ENCODE measurements at places on chromosomes 6 and 20.

DNA sequence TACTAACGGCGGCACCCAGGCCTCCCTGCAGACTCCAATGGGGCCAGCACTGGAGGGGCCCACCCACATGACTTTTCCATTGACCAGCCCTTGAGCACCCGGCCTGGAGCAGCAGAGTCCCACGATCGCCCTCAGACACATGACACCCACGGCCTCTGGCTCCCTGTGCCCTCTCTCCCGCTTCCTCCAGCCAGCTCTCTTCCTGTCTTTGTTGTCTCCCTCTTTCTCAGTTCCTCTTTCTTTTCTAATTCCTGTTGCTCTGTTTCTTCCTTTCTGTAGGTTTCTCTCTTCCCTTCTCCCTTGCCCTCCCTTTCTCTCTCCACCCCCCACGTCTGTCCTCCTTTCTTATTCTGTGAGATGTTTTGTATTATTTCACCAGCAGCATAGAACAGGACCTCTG, 26.1 kb upstream of the FANCE start:
- no peak for DNase-seq

- no peak for DNase-seq
Measured at GRCh38 chr6:34950849-34951248, 61.8 kb downstream of the ANKS1A start.

DNA sequence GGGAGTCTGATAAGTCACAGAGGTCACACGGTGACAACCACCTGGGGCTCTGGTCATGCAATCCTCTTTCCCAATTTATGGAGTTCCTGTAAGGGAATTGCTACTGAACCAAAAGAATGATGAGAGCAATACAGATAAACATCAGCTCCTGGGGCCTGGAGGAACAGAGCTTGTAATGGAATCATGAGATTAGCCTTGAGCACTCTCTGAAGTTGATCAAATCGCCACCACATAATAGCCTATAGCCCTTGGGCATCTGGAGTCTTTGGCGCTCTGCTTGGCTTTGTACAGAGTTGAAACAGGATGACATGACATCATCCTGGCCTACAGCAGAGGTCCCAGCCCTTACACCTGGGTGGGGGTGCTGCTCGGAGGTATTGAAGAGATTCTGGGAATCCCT, 154.3 kb upstream of the DTNBP1 start:
- DNase-seq: no peak

GRCh38 chr20:64107736-64108457, 532 bp upstream of the NPBWR2 start:
- peak; percentile 90 for DNase-seq

DNA sequence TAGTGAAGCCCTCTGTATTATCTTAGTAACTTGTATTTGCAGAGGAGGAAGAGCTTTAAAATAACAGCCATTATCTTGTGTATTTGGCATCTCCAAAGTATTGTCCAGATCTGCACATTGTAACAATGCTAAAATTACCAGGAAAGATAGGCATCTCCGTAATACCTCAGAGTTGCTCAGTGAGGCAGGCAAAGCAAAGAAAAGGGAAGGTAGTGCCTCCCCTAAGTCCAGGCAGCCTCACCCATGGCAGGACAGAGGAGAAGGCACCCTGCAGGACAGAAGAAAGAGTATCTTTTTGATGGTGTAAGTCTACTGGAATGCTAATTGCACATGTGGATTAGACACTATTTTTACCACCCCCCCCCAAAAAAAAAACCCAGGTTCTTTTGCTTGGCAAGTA, 13.6 kb upstream of the SSTR4 start:
- DNase-seq: no peak

GRCh38 chr6:65799389-65799788, 92.4 kb upstream of the EYS start:
- DNase-seq: no peak

DNA sequence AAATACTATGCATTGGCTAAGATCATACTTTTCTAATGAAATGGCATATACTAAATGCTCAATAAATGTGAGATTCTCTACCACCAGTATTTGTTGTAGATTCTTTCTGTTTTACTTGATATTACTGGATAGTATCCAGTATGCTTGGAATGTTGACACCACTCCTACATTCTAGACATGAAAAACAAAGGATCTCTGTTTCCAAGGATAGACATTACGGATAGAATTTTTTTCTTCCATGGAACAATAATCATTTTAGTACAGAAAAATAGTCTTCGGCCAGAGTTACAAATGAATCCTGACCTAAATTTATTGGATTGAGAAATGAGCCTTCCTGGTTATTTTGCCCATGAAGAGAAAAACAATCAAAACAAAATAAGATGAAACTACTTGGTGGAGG, 258.2 kb upstream of the NT5E start:
- DNase-seq: no peak

DNA sequence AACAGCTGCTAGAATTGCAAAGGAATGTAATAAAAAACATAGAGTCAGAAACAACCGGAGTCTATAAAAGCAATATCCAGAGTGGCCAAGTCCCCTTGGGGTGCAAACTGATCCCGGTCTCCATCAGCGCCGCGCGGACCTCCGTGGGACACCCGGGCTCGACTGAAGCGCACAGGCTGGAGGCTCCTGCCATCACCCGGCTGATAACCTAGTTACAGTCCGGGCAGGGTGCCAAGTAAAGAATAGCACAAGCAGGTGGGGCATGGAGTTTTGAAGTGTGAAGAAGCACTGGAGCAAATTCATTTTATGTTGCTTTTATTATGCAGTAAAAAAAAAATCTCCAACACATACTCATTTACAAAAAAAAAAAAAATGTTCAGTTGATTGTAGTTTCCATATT, 205.1 kb upstream of the GMDS start:
- DNase-seq: no peak

DNA sequence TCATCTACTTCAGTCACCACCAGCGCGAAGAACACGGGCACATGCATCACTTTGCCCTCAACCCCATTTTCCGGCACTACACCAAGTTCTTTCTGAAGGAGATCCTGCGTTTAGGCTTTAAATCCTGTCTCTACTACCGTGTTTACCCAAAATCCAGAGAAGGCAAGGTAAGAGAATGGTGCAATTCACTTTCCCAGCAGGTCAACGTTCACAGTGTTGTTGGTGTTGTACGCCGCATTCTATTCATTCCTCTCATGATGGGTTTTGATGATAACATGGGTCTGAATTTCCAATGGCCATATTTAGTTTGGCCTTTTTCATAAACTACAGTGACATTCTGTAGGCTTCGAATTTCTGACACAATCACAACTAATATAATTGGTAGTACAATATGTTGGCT, 144.3 kb downstream of the CFAP61 start:
- DNase-seq: no peak

GRCh38 chr6:149864578-149865535, 698 bp upstream of the LRP11 start:
- no peak for DNase-seq

GRCh38 chr20:21529863-21530262, 16.0 kb upstream of the NKX2-2 start:
- DNase-seq: no peak

DNA sequence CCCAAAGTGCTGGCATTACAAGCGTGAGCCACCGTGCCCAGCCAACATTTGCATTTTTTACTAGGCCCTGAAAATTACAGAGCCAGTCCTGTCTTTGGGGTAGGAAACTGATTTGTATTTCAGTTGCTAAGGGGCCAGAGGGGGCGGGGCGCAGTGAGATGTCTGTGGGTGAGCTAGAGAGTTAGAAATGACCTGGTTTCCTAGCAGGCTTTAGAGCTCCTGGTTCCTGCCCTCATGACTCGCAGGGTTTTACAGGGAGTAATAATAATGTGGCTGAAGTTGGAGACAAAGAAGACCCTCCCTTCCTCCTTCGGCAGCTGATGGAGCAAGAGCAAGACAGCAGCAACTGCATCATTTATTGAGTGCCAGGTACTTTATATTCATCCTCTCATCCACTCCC, 131.5 kb downstream of the TFAP2C start:
- no peak for DNase-seq

DNA sequence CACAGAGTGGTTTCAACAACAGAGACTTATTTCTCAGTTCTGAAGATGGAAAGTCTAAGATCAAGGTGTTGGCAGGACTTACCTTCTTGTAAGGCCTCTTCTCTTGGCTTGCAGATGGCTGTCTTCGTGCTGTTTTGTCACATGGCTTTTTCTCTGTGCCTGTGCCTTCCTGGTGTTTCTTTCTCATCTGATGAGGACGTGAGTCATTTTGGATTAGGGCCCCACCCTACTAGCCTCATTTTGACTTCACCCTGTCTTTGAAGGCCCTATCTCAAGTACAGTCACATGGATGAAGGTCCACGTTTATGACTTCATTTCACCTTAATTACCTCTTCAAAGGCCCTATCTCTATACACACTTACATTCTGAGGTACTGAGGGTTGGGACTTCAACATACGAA, 41.4 kb upstream of the LAMA2 start:
- DNase-seq: no peak

- DNase-seq: no peak
Measured at GRCh38 chr6:130647246-130647645, 180.0 kb upstream of the SMLR1 start.

- no peak for DNase-seq
Measured at GRCh38 chr6:133816171-133816570, 72.7 kb upstream of the TCF21 start.

GRCh38 chr6:136073216-136073615, 176.9 kb downstream of the MTFR2 start:
- no peak for DNase-seq

DNA sequence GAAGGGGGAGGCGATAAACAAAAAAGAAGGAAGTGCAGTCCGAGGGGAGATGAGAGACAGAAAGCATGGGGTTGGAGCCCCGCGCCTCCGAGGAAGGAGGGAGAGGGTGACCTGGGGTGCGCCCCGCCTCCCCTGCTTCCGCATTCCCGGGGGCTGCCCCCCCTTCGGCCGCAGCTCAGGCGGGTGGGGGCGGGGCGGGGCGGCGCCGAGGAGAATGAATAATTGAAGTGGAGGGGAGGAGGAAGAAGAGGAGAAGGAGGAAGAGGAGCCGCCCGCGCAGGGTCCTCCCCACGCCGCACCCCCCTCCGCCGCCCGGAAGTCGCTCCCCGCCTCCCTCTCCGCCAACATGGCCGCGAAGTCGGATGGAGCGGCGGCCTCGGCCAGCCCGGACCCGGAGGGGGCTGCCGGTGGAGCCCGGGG, at the start of gene XKR7:
XKR7 (plus strand) TSS at position 322 of the 420 bp plus-strand sequence; CDS start at position 347, 25 bp downstream.
- no peak for DNase-seq

GRCh38 chr20:10314198-10314597, 95.6 kb downstream of the SNAP25 start:
- DNase-seq: peak; percentile 48

- DNase-seq: no peak
Measured at GRCh38 chr6:12232339-12232738, 57.8 kb upstream of the EDN1 start.

DNA sequence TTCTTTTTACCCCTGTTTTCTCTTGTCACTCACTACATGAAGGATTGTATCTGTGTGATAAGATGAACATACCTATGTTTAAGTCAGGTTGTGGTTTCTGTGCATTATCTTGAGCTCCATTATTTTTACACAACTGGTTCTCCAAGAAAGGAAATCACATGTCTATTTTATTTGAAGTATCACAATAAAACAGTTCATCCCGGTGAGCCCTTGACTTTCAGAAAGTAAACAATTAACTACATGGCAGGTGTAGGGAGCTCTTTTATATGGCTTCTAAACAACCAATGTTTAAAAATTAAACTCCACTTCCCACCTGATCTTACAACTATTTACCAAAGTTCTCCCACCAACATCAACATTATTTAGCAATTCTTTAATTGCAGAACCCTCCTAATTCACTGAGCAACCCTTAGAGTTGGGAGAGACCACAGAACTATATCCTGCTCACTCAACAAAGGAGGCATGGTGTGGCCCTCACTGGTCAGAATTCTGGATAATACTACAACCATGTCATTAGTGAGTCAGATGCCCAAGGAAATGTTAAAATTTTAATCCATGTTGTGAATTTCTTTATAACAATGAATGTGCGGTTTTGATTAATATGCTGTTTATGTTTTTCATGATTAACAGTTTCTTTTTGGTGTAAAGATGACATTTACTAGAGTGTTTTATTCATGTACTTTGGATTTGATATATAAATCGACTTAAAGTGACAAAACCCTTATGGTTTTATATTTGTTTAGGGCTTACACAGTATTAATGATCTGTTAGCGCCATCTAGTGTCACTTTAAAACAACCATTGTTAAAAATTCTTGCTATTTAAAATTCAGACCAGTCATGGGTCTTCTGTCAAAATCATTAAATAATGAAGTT, 50.0 kb upstream of the SCGN start:
- DNase-seq: no peak

- no peak for DNase-seq
Measured at GRCh38 chr20:37777988-37778659, 84.3 kb downstream of the CTNNBL1 start.

DNA sequence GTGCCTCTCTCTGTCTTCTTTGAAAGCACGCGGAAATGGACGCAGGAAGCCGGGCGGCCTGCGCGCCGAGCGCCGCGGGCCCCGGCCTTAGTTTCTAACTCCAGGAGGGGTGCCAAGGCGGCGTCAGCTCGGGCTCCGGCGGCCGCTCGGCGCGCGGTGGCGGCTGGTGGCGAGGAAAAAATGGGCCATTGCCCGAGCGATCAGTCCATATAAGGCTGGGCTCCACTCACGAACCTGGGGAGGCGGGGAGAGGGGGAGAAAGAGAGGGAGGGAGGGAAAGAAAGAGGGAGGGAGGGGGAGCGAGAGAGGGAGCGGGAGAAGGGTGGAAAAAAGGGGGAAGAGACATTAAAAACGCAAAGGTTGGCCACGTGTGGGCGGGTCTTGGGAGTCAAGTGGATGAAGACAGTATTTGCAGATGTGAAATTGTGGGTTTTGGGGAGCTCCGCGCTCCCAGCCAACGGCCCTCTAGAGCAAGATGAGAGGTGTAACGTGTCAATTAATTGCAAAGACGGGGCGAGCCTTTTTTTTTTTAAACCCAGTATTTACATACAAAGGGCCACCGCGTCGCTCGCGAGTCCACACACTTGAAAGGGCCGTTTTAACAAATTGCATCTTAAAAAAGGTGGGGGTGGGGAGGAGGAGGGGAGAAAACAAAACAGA, at the start of gene NKX2-2:
NKX2-2 (minus strand) TSS at position 184 of the 660 bp plus-strand sequence. CDS start 395 bp downstream, outside the sequence.
- peak; percentile 80 for DNase-seq

GRCh38 chr6:5215799-5216198, 45.0 kb downstream of the LYRM4 start:
- no peak for DNase-seq

GRCh38 chr20:53129563-53129962, 157.4 kb downstream of the TSHZ2 start:
- DNase-seq: no peak

DNA sequence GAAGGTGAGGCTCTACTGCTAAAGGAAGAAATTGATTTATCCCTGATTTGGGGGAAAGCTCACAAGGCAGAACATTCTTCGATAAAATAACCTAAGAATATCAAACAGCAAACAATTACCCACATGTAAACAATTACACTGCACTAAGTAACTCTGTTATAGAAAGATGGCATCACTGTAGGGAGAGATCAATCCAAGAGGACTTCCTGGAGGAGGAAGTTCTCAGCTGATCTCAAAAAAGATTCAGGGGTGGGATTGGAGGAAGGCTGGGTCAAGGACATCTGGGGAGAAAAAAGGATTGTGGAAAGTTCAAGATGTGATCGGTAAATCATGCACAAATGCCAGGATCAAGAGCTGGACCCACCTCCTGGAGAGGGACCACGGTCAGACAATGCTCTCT, 361.0 kb upstream of the SULF2 start:
- no peak for DNase-seq

Measured in posterior cingulate gyrus (tissue), 11 donors.